ENCODE measurements at places on chromosomes 4 and X.

GRCh38 chr4:135277980-135278315 is 1076.4 kb upstream of the PABPC4L start:
- DNase-seq: no peak

DNA sequence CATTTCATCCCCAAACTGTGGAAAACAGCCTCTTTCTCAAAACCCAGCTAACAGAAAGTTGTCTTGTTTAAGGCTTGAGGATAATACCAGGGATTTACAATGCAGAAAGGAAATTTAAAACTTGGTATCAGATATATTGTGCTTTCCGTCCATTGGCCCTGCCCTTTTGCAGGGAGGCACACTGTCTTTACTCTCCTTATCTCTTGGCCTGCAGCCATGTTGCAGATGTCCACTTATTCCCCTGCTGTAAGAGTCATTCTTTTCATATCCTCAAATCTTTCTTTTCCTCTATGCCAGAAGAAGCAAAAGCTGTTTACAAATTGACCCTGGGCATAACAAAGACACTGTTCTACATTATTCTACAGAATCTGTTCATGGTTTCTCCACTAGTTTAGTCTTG is 75.6 kb upstream of the DYNLT3 start:
- no peak for DNase-seq

DNA sequence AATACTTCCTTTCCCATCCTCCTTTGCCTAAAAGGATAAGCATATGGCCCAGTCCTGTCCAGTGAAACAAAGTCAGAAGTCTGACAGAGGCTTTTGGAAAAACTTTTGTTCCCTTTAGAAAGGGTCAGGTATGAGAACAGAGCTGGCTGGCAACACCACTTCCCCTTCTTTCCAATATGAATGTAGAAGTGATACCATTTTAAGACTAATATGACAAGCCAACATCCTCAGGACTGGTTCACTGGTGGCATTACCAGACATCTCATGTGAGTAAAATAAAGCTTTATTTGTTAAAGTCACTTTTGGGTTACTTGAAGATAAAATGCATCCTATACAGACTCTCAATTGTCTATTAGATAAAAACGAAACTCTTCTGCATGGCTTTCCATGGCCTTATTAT is 83.6 kb upstream of the PTCHD1 start:
- DNase-seq: no peak

GRCh38 chr4:184165291-184165690 is 52.4 kb downstream of the ENPP6 start:
- no peak for DNase-seq

DNA sequence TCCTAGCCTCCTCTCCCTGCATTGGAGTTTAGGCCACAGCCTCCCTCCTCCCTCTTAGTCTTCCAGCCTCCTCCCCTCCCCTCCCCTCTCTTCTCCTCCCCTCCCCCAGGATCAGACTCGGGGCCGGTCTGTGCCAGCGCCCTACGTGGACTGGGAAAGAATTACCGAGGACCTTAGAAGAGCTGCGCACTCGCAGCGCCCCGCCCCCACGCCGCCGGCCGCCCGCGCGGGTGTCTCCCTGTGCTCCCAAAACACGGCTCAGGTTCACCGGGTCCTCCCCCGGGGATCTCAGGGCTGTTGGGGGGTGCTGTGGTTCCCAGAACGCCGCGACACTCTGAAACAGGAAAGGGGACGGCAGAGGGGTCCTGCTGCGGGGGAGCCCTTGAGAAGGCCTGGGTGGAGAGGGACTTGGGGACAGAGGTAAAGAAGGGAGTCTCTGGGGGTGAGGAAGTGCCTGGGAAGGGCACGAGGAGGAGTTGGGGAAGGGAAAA is 122.3 kb upstream of the TBL1X start:
- DNase-seq: no peak
